ENCODE measurements at places on chromosomes 3 and 15.
A peak's percentile ranks its signal among the peaks of the same experiment; 100 is the strongest.

DNA sequence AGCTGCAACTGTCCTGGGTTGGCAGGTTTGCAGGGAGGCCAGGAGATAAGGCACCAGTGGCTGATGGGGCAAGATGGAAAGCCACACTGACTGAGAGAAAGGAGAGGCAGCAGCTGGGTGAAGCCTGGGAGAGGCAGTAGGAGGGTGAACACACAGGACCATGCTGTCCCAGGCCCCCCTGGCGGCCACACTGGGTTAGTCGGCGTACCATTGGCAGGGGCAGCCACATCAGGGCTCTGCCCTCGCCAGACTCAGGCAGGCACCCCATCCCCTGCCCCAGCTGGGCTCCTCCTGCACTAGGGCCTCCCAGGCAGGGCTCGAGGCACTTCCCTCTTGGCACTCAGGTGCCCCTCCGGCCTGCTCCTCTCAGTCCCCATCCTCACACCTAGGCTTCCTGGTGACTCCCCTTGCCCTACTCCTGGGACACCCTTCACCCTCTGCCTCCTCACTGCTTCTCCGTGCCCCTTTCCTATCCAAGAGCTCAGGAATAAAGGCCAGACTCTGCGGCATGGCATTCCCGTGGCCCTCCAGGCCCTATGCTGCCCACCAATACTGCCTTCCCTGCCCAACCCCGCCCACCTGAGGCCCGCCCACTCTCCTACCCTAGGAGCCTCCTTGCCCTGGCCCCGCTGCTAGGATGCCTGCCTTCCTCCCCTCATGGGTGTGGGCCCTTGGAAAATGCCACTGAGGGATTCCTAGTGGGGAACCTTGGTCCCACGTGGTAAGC lies 28.7 kb upstream of the DUSP7 start:
- ATAC-seq, result no peak

GRCh38 chr3:48569808-48570450 lies 6.3 kb upstream of the UCN2 start:
- ATAC-seq, result no peak

DNA sequence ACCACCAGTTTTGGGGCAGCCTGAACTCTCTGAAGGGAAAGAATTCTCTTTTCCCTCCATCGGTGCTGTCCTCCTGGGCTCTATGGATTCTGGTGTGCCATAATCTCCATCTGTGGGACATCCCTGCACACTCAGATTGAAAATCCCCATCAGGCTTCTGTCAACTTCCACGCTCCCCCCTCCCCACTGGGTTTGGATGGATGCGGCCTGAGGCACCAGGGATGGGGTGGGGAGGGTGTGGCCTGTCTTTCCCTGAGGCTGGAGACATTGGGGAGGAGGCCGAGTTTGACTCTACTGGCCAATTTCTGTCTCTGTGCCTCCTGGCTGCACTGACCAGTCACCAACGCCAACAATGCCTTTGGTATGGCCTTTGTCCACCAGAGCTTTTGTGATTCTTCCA lies 16.3 kb upstream of the FBLN2 start:
- ATAC-seq, result no peak

DNA sequence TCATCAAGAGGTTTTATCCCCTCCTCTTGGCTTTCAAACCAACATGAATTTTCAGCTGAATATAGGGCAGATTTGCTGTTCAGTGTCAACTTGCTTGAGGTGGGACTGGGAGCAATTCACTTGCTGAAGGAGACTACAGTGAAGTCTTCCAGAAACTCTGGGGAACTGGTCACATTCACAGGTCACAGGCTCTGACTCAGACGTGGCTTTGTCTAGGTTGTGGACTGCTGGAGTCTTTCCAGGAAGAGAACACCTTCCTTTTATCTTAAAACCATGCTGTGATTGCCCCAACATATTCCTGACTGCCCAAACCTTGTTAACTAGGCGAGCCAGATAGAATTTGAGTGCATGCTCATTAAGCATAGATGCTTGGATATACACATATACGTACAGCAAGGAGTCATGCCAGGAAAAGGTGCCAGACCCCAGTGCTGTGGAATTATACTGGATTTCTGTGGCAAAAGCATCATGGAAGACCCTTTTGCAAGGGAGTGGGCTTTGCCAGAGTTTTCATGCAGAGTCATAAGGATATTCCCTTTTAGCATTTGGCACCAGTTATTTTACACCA lies 399.1 kb upstream of the TBL1XR1 start:
- peak; percentile 24 for ATAC-seq

DNA sequence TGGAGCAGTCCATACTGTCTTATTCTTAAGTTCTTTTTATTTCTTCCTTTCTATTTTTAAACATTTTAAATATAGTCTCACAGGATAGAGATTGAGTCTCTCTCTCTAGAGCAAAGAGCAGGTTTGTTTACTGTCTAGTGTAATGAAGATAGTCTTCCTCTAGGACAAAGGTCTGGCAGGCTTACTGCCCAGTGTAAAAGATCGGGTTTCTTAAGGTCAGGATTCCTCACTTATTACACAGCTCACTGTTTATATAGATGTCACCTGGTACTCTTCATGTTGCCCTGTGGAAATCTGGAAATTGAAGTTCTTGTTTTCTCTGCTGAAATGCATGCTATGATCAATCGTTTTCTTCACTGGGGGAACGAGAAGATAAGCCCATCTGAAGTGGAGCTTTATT lies 76.0 kb downstream of the ZBBX start:
- ATAC-seq, result no peak

GRCh38 chr3:128648940-128649663 lies 1.5 kb downstream of the RPN1 start:
- ATAC-seq, result no peak

- ATAC-seq, result no peak
Measured at GRCh38 chr3:30186741-30187219, 419.6 kb upstream of the TGFBR2 start.

DNA sequence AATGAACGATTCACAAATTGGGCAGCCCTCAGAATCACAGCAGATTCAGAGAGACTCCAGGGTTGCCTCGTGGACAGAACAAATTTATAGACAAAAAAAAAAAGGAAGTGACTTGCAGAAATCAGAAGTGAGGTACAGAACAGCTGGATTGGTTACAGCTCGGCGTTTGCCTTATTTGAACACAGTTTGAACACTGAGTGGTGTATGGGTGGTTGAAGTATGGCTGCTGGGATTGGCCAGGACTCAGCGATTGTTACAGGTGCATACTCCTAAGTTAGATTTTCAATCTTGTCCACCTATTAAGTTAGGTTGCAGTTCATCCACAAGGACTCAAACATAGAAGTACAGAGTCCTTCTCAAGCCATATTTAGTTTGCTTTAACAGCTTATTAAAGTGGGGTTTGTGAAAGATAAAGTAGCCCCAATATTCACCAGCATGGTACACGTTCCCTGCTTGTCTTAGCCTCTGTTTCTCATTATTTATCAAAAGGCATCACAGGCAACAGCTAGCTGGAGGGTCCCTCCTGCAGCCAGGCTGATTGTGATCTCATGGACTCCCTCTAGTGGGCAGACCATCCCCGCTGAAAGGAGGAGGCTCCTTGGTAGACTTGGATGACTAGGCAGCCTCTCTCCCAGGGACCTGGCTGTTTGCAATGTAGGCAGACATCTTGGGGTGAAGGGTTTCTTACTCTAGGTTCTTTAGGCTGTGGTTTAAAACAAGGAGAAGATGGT lies 17.6 kb upstream of the ALDH1L1 start:
- ATAC-seq, result peak; percentile 78

DNA sequence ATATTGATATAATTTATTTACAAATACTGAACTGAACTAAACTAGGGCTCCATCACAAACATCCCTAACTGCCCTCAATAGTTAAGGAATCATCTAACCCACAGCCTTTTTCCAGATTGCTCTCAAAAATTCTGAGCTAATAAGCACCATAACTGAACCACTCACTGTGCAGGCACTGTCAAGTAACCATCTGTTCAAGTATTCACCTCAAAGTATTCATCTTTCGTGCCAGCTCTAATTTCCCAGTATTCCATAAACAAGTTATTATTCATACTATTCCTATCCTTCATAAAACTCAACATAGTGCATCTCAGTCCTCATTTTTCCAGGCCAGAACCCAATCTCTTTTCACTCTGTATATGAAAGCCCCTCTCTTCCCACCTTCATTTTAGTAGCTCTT lies 41.1 kb downstream of the THBS1 start:
- no peak for ATAC-seq

DNA sequence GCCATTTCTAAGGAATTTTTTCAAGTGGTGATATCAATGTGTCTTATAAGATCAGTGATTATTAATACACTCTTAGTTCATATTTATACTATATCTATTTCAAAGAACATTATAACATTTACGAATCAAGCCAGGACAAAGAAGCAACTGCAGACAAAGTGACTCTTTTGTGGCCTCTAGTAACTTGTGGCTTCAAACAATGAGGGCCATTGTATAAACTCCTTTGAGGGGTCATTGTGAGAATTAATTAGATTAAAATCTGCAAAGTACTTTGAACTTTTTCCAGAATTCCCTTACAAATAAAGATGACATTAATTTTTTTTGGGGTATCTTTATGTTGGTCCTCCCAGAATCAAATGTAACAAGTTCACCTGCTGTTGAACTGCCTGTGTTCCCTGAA lies 12.3 kb upstream of the SLC30A4 start:
- no peak for ATAC-seq

DNA sequence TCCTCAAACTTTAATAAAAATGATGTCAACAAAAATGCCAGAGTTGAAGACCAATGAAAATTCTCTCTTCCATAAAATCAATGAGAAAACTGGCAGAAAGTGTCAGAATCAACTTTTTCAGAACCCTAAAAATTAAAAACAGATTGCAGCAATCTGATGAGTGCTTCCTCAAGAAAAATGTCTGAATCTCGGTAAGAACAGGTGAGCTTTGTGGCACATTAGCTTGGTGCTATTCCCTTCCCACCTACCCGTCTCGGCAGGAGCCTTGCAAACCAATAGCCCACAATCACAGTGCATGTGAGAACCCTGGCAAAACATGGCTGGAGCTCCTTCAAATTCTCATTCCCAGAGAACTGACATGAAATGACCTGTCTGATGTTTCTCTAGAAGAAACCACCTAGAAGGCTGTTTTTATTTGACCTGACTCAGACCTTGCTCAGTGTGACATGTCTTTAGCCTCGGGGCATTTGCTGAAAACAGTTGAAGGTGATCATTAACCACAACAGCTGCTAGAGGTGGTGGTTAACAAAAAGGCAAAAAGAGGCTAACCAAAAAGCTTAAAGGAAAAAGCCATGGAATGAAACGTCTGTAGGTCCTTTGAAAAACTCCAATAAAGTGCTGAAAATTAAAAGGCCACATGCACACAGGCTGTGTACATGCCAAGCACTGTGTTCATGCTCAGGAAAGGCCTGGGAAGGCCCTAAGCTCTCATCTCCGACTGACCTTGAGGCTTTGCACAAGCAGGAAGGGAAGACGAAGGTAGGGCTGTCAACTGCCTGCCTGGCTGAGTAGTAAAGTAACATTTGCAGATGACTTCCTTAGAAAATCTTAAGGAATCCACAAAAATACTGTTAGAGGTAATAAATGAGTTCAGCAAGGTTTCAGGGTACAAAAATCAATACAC lies 253.0 kb upstream of the NSMCE3 start:
- ATAC-seq, result peak; percentile 38

DNA sequence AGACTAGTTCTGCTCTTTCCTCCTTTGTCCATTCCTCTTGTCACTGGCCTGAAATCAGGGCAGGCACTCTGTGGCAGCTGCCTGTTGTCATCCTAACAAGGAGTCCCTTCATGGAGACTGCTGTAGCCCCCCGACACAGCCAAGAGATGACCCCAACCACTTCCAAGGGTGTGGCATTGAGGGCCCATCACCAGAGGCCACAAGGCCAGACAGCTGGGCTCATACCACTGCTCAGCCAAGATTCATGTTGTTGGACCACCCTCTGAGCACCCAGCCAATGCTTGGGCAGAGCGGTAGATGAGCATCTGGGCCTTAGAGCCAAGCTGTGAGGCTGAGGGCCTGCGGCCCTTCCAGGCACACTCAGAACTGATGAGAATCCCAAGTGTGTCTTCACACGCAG lies 85.4 kb downstream of the EPHB1 start:
- ATAC-seq, result no peak

DNA sequence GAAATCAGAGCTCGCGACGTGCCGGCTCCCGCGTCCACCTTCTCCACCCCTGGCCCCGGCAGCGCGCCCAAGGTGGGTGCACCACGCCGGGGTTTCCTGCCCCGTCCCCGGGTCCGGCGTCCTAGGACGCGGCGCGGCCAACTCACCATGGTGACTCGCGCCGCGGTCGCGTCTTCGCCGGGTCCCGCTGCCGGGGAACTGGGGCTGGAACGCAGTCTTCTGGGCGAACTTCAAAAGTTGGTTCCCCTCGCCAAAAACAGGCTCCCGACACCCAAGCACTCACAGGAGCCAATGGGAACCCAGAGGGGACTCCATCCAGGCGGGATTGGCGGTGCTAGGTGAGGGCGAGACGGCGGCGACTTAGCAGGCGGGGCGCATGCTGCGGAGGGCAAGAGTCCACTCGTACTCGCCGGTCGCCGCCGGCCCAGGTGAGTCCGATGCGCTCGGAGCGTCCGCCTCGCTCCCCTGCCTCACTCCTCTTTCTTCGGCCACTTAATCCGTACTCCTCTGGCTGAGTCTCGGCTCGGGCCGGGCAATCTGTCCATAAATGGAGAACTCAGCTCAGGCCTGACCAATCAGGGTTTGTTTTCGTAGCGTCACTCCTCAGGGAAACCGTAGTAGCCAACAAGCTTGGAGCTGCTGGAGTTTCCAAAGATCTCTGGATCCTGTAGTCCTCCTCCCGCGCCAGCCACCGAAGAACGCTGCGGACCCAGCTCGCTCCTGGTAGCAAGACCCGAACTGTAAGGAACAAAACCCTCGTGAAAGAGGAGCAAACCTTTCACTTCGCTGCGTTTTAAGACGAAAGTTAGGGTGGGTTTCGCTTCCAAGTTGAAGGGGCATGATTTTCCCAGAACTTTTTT lies at the start of gene MYO1E:
Gene MYO1E (minus strand): TSS at position 520 of the 860 bp plus-strand sequence. CDS start 371 bp downstream, at position 149.
- peak; percentile 90 for ATAC-seq

DNA sequence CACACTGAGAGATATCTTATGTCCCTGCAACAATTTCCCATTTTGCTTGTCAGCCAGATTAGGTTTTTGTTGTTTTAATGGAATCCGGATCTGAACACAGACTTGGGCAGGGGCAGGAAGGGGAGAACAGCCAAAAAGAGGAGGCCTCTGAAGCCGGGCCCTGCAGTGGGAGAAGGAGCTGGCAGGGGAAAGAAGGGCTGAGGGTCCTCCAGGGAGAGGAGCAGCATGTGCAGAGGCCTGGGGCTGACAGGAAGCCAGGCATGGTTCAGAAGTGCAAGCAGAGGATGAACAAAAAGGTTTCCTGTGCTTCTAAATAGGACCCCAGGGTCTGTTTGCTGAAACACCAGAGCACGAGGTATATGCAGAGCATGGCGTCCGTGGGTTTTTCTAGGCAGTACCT lies 49.1 kb upstream of the POMGNT2 start:
- no peak for ATAC-seq

All from esophagus mucosa (tissue), 1 donor.